HT-29 (cell line): ENCODE measurements at places on chromosomes 12 and 14. TPM values are rescaled to one million over a fixed set of nuclear protein-coding genes. Genes with fewer than 3 reads are reported as not detected.

The PTHLH gene
- total RNA-seq, result 0.46 and 1.6 TPM in 2 replicates

The P2RX2 gene
- not detected in 2 replicates for total RNA-seq

The ATL1 gene
- total RNA-seq, result 0.28 and 1.6 TPM in 2 replicates

The OTOGL gene
- total RNA-seq, result 0.13 and 0.18 TPM in 2 replicates

The FBXW8 gene
- total RNA-seq, result 10.0 and 13.1 TPM in 2 replicates

The SSPN gene
- 3.2 and 10.6 TPM in 2 replicates for total RNA-seq

The ACSS3 gene
- total RNA-seq, result not detected in 2 replicates

The RNFT2 gene
- 11.3 and 16.2 TPM in 2 replicates for total RNA-seq

The PTGER2 gene
- not detected in 2 replicates for total RNA-seq

The RTL1 gene
- not detected in 2 replicates for total RNA-seq

The OVCH1 gene
- not detected in 2 replicates for total RNA-seq

The PLEKHD1 gene
- not detected in 2 replicates for total RNA-seq

The TUNAR gene
- total RNA-seq, result not detected in 2 replicates

The PRPH gene
- not detected in 2 replicates for total RNA-seq

The DHRS4 gene
- total RNA-seq, result 40.0 and 47.4 TPM in 2 replicates

The KRT78 gene
- total RNA-seq, result not detected in 2 replicates

The SLC25A47 gene
- 0.18 and 0.37 TPM in 2 replicates for total RNA-seq

The CCDC63 gene
- not detected in 2 replicates for total RNA-seq

The B3GNT4 gene
- total RNA-seq, result 1.4 and 2.1 TPM in 2 replicates

The TMBIM6 gene
- total RNA-seq, result 409 and 478 TPM in 2 replicates

The CPNE6 gene
- not detected in 2 replicates for total RNA-seq

The RPS6KL1 gene
- 9.4 and 17.4 TPM in 2 replicates for total RNA-seq

The DCTN2 gene
- 58.6 and 62.3 TPM in 2 replicates for total RNA-seq

The EFCAB11 gene
- total RNA-seq, result 1.9 and 2.8 TPM in 2 replicates

The SLC39A2 gene
- total RNA-seq, result not detected in 2 replicates

The TSPAN31 gene
- 35.0 and 42.9 TPM in 2 replicates for total RNA-seq

The RASSF8 gene
- total RNA-seq, result 0.05 TPM in 1 of 2 replicates, not detected in the other

The NTN4 gene
- total RNA-seq, result 17.1 and 18.1 TPM in 2 replicates

The IL26 gene
- not detected in 2 replicates for total RNA-seq

The KLHL33 gene
- total RNA-seq, result not detected in 2 replicates

The GARIN6 gene
- total RNA-seq, result not detected in 2 replicates

The RFC5 gene
- total RNA-seq, result 42.9 and 48.1 TPM in 2 replicates

The NRIP2 gene
- total RNA-seq, result not detected in 2 replicates

The LALBA gene
- not detected in 2 replicates for total RNA-seq

The DAO gene
- total RNA-seq, result not detected in 2 replicates

The TMEM229B gene
- total RNA-seq, result 0.08 and 0.15 TPM in 2 replicates

The HOMEZ gene
- 4.3 and 7.9 TPM in 2 replicates for total RNA-seq

The CFAP73 gene
- 0.61 and 0.78 TPM in 2 replicates for total RNA-seq

The PMCH gene
- total RNA-seq, result not detected in 2 replicates

The NUP37 gene
- total RNA-seq, result 22.7 and 25.0 TPM in 2 replicates

The RDH12 gene
- 0.08 and 0.66 TPM in 2 replicates for total RNA-seq

The ST8SIA1 gene
- total RNA-seq, result not detected in 2 replicates

The PNMA1 gene
- 6.3 and 7.5 TPM in 2 replicates for total RNA-seq
